CD8-positive, alpha-beta memory T cell (primary cell): ENCODE measurements at places on chromosomes 12 and 14. TPM values are rescaled to one million over a fixed set of nuclear protein-coding genes. Genes with fewer than 3 reads are reported as not detected.

SIX6 gene
- total RNA-seq = not detected

DNA sequence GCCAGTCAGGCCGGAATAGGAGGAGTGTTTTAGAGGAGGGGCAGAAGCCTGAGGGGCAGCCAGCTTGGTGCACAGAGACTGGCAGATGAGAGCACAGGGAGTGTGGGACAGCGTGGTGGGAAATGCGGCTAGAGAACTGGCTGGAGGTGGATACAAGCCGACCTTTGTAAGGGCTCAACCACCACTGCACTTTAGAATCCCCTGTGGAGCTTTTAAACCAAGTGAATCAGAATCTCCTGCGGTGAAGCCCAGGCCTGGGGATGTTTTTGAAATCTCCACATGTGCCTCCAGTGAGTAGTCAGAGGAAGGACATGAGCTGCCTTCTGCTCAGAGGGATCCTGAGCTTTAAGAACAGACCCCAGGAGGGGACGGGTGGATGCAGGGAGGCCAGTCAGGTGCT is 10.9 kb upstream of the PCED1B start:
- no peaks in the 10 kb centered on the region for H3K27me3 ChIP-seq
- no peaks in the 10 kb centered on the region for H3K4me1 ChIP-seq
- H3K36me3 ChIP-seq = no peaks in the 10 kb centered on the region
- DNase-seq = no peak
- no peak overlapping the region for H3K27ac ChIP-seq

DNA sequence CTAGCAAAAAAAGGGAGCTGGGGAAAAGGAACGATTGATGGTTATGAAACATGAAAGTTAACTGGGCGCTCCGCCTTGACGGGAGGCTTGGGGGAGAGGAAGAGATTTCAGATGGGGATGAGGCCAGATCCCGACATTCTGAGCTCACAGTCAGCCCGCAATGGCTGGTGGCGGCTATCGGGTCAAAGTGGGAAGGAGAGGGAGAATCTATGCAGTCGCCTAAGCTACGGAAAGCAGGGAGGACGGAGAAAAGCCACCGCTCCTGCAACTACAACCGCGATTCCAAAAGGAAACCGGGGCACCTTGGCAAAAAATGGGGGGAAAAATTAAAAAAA is 502 bp downstream of the MPHOSPH9 start:
- no peaks in the 10 kb centered on the region for H3K36me3 ChIP-seq
- H3K27me3 ChIP-seq = no peaks in the 10 kb centered on the region
- H3K4me3 ChIP-seq = peak overlapping the region; percentile 91
- no peak for DNase-seq

- no peak overlapping the region for H3K27ac ChIP-seq
- peak overlapping the region; percentile 22 for H3K4me3 ChIP-seq
- DNase-seq = peak; percentile 58
- peaks cover 7% of the 10 kb centered on the region for H3K36me3 ChIP-seq
- peaks cover 34% of the 10 kb centered on the region for H3K4me1 ChIP-seq
Measured at GRCh38 chr12:6323340-6323994, 13.0 kb downstream of the PLEKHG6 start.

GRCh38 chr14:67331368-67332125 is 28.1 kb downstream of the ATP6V1D start:
- no peak overlapping the region for H3K27ac ChIP-seq
- H3K4me1 ChIP-seq = no peaks in the 10 kb centered on the region
- H3K4me3 ChIP-seq = no peak overlapping the region
- H3K27me3 ChIP-seq = no peaks in the 10 kb centered on the region
- peaks cover 23% of the 10 kb centered on the region for H3K36me3 ChIP-seq
